ENCODE measurements at places on chromosomes 6 and 20.

DNA sequence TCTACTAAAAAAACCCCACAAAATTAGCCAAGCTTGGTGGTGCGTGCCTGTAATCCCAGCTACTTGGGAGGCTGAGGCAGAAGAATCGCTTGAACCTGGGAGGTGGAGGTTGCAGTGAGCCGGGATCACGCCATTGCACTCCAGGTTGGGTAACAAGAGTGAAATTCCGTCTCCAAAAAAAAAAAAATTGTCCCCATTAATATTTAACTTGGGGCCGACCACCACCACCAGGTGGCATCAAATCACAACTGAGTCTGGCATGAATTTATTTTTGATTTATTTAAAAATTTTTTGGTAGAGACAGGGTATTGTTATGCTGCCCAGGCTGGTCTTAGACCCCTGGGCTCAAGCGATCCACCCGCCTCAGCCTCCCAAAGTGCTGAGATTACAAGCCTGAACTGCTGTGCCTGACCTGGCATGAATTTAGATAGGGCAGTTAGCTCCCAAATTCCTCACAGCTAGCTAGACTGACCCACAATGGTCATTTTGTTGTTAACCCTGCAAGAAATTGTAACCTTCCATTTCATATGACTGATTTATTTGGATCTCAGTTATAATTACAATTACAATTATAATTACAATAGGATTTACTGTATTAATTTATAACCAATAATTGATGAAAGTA is 17.1 kb upstream of the BEND3 start:
- DNase-seq: no peak

DNA sequence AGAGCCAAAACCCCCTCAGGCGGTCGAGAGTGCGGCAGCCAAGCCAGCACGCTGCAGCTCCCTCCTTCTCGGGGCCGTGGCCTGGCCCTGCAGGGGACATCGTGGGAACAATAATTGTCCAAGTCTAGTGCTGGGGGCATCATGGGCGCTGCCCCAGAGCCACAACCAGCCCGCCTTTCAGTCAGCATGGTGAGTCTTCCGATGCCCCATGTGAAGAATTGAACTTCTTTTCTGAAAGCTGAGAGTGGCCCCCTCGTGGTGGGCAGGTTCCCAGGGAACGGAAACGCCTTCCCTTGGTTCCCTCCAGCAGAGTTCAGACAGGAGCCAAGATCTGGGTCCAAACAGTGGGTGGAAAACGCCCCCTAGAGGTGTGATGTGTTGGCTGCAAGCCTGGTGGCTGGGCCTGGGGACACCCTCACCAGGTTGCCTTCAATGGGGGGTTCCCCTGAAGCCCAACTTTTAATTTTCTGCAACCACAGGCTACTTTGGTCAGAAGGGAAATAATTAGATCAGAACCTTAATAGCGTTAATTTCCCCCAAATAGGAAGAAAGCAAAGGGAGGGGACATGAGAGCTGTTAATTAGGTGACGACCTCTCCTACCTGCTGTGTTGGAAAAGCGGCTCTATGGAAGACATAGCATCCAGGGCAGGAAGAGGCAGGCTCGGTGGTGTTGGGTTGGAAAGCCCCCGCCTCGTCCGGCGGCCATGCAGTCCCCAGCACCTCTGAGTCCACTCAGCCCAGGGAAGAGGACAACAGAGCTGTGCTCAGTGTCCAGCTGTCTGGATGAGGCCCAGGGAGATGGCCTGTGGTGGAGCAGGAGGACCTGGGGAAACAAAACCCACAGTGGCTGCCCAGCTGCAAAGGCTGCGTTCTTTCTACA is 4.7 kb upstream of the MRGBP start:
- peak; percentile 88 for DNase-seq

- DNase-seq: no peak
Observed at GRCh38 chr20:45104786-45105185, 3.9 kb upstream of the KCNS1 start.

DNA sequence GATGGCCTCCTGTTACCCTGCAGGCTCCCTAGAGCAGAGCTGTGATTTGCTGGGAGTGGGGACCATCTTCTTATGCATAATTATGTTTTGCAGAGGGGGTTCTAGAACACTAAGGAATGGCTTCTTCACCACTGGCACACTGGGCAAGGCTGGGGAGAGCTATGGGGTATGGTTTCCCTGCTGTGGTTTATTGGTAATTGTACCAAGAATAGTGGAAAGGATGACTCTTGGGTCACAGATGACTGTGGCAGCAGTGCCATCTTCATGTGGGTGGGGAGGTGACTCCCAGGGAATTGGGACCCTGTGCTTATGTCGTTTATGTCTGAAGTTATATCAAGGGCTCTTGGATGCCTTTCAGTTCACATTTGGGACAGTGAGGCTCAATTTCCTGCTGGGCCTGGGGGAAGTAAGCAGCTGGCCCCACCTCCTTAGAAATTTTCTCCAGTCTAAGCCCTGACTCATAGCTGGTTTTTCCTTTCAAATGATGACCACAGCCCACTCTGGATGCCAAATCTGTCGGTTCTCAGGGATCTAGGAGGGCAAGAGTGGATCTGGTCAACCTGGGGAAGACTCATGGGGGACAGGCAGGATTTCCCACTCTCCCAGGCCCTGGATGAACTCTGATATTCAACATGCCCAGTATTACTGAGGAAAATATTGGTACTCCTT is 230.8 kb downstream of the LRFN2 start:
- no peak for DNase-seq

DNA sequence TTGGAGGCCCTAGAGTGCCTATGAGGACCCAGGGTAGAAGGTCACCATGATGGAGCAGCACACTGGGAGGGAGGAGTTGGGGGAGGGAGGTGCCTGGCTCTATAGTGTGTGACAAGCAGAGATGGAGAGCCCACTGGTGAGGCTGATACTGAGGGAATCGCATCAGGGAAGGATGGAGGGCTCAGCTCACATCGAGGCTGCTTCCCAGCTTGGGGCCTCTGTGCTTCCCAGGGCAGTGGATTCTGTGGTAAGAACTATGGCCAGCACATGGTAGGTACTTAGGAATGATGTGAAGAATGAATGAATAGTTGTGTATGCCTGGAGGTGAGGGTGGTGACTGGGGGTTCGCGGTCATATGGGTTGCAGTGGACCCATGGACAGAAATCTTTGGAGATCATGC is 1.3 kb upstream of the EPB41L1 start:
- DNase-seq: no peak

DNA sequence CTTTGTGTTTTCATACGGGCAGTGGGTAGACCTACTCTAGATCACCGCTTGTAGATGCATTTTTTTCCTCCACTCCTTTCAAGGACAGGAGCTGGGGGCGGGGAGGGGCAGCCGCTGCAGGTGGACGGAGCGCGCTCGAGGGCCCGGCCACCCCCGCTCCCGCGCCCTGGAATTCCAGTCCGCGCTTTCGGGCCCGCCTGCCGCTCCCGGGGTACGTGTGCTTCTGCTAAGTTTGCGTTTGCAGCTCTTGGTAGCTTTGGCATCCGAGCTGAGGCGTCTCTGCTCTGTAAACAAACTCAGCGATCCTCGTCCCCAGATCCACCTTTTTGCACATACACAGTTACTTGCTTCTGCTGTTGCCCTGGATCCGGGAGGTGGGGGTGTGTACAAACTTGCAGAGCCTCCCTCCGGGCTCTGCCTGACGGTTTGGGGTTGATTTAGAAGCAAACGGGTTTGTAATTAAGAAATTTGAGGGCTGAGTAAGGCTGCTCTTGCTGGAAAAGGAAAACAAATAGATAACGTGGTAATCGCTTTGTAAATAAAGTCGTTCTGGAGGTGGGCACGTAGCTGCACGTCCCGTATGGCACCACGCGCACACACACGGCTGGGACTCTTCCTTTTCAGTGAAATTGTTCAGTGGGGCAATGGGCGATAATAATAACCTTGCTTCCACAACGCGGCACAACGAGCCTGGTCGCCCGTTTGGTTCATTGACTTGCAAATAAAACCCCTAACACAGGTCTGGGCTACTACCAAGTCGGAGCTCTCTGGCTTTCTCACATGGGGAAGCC is 973 bp upstream of the CITED2 start:
- DNase-seq: peak; percentile 91

- DNase-seq: no peak
Observed at GRCh38 chr6:82775981-82776380, 289.7 kb downstream of the UBE3D start.

DNA sequence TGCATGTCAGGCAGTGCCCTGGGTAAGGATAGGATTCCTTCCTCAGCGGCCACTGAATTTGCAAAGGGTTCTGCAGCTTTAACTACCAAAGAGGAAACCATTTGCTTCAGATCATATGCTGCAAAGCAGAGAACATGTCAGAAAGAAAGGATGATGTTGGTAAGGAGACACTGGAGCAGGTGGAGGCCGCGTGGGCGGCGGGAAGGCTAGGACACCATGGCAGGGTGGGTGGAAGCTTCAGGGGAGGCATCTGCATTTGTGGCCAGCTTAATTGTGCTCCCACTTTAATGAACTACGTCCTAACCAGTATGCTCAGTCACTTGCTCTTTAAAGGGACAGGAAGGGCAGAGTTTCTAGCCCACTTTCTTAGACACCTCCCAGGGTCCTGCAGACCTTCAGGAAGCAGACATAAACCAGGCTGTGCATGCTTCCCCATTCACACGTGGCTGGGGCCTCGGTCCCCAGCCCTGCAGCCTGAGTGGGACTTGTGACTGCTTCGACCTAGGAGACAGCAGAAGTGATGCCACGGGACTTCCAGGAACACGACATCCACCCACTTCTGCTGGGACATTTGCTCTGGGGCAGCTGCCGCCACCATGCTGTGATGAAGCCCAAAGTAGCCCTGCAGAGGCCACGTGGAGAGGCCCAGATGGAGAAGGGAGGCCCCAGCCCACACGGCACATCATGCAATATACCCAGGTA is 76.1 kb downstream of the GINS1 start:
- no peak for DNase-seq

DNA sequence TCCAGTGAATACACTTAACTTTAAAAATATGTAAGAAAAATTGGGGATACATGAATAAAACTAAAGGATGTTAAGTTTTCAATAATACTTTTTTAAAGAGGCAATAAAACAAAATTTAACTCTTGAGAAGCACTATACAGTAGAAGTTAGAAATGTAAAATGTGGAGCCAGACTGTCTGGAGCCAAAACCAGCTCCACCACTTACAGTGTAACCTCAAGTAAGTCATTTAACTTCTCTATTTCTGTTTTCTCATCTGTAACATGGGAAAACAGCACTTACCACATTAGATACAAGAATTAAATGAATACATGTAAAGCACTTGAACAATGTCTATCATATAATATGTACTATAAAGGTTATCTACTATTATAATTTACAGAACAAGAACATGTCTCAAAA is 6.7 kb downstream of the ATG5 start:
- no peak for DNase-seq

DNA sequence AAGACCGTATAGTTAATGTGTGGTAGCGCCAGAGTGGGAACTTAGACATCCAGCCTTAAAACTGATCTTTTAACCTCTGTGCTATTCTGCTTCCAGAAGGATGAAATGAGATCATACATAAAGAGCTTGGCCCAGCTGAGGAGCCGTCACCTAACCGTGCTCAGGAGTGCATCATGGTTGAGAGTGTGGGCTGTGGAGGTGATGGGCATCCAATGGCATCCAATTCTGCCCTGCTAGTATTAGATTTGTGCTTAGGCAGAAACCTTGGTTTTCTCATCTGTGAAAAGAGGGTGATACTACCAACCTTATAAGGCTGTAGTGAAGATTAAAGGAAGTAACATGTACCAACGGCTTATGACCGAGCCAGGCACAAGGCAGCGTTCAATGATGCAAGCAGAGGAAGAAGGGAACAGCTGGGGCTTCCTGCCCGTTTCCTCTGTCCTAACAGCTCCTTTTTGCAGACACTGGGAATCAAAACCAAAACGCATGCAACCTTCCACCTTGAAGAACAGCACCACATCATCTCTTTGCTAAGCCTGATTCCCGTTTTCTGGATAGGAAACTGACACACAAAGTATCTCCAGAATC is 1.3 kb downstream of the SLC22A16 start:
- no peak for DNase-seq

GRCh38 chr6:127404133-127404532 is 55.1 kb downstream of the KIAA0408 start:
- DNase-seq: no peak

- no peak for DNase-seq
Observed at GRCh38 chr6:125066964-125067363, 86.6 kb upstream of the TPD52L1 start.

DNA sequence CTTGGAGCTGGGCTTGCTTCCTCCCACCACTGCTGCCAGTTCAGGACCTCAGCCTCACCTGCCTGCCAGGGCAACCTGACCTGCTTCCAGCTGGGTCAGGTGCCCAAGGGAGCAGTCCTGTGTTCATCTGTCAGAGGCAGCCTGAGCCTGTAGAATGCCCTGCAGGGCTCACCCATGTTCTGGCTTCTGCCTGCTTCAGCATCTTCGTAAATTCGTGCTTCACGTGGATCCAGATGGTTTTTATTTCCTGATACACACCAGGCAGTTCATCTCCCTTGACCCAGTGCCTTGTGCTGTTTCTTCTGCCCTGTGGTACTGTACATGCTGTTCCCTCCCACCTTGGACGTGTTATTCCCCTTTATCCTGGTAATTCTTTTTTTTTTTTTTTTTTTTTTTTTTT is 50.2 kb downstream of the ARID1B start:
- DNase-seq: no peak

GRCh38 chr20:17488916-17489600 is 42.1 kb downstream of the BFSP1 start:
- no peak for DNase-seq

- DNase-seq: no peak
Observed at GRCh38 chr20:45892049-45892825, 1.1 kb downstream of the CTSA start.

GRCh38 chr6:159008656-159009288 is 8.8 kb upstream of the RSPH3 start:
- no peak for DNase-seq

DNA sequence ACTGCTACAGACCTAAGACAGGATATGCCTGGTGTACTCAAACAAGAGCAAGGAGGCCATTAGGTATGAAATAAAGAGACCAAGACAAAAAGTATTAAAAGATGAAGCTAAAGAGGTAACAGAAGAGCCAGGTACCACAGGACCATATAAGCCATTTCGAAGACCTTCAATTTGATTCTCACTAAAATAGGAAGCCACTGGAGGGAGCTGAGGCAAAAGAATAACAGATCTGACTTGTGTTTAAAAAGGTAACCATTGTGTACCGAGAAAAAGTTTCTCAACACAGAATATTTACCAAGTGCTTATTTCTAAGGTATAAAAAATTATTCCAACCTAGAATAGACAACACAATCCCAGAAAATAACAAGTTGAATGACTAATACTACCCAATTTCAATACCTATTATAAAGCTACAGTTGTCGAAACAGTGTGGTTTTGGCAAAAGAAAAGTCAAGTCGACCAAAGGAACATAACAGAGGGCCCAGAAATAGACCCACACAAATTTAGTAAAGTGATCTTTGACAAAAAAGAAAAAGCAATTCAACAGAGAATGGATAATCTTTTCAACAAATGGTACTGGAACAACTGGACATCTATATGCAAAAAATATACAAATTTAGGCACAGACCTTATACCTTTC is 125.3 kb upstream of the DST start:
- DNase-seq: no peak

GRCh38 chr6:96966100-96966499 is 41.6 kb downstream of the KLHL32 start:
- DNase-seq: no peak

Measured in sciatic nerve (tissue), 2 donors.